ENCODE measurements at places on chromosomes 11 and 22.

GRCh38 chr11:71500601-71501021, 26.5 kb upstream of the KRTAP5-7 start:
- H3K27me3 ChIP-seq: no peaks in the 10 kb centered on the region
- peaks cover 79% of the 10 kb centered on the region for H3K36me3 ChIP-seq
- no peak for DNase-seq
- H3K27ac ChIP-seq: no peak overlapping the region
- H3K4me3 ChIP-seq: no peak overlapping the region

- peak overlapping the region; percentile 44 for H3K4me3 ChIP-seq
- no peak for DNase-seq
- H3K36me3 ChIP-seq: no peaks in the 10 kb centered on the region
- H3K4me1 ChIP-seq: peaks cover 22% of the 10 kb centered on the region
Measured at GRCh38 chr11:75667831-75668450, 897 bp downstream of the MAP6 start.

DNA sequence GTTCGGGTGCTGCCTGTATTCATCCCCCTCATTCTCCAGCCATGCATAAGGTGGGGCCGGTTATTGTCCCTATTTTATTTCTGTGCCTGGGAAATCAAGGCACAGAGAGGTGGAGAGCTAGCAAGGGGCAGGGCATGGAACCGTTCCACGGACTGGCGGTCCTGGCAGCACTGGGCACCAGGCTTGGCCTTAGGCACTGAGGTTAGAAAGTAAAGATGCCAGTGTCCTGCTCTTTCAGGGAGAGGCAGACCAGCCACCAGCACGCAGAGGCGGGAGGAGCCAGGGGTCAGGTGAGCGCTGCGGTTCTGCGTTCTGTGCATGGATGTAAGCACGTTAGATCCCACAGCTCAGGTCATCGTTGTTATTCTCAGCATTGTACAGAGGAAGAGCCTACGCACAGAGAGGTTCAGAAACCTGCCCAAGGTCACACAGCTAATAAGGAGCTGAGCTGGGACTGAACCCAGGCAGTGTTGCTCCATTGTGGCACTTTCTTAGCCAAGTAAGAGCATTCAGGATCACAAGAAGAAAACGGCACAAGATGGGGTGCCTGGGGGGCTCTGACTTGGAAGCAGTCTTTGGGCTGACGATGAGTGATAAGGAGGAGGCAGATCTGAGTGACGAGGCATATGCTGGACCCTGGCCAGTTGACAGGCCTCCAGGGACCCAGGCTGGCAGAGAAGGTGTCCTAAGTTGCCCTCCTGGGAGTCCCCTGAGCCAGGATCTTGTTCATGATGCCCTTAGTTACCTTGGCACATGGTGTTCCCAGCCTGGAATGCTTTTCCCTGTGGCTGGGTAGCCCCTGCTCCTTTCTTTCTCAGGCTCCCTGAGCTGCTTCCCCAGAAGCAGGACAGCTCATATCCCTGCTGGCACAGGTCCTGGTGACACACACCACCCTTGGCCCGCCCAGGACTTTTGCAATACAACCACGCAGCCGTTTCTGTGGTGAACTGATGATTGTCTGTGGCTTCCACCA, 41.1 kb downstream of the OSBPL5 start:
- H3K27ac ChIP-seq: no peak overlapping the region
- H3K4me3 ChIP-seq: no peak overlapping the region
- H3K36me3 ChIP-seq: no peaks in the 10 kb centered on the region
- H3K27me3 ChIP-seq: no peaks in the 10 kb centered on the region
- H3K4me1 ChIP-seq: peaks cover 4% of the 10 kb centered on the region

DNA sequence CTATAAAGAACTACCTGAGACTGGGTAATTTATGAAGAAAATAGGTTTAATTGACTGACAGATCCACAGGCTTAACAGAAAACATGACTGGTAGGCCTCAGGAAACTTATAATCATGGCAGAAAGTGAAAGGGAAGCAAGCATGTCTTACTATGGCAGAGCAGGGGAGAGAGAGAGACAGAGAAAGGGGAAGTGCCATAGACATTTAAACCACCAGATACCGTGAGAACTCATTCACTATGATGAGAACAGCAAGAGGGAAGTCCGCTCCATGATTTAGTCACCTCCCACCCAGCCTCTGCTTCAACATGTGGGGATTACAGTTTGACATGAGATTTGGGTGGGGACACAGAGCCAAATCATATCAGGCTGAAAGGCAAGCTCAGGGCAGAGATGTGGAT, 327.1 kb upstream of the DDI1 start:
- H3K27ac ChIP-seq: no peak overlapping the region
- H3K4me3 ChIP-seq: no peak overlapping the region
- no peak for DNase-seq
- no peaks in the 10 kb centered on the region for H3K27me3 ChIP-seq

DNA sequence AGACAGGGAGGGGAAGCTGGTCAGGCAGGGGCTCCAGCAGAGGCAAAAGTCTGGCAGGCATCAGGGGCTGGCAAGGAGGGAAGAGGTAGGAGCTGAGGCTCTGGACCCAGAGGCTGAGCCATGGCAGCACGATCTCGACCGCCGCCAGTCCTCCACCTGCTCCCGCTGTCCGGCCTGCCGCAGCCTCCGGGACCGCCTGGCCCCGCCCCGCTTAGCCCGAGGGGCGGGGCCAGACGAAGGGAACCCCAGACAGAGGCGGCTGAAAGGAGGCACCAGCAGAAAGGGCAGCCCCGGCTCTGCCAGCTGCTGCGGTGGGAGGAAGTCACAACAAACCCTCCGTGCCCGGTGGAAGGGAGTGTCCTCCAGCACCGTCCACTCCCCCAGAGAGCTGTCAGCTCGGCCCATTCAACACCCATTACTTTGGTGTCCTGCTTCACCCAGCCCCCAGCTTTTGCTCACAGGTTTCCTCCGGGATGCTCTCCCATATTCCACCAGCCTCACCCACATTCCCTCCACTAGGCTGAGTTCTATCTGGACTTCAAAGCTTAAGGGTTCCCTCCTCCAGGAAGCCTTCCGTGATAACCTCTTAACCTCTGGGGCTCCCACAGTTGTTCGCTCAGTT, at the start of gene MFNG:
TSS of gene MFNG (minus strand) at position 161 of the 622 bp plus-strand sequence. CDS start 207 bp downstream, outside the sequence.
- H3K36me3 ChIP-seq: peaks cover 19% of the 10 kb centered on the region
- DNase-seq: peak; percentile 65
- no peaks in the 10 kb centered on the region for H3K27me3 ChIP-seq
- peaks cover 85% of the 10 kb centered on the region for H3K4me1 ChIP-seq

DNA sequence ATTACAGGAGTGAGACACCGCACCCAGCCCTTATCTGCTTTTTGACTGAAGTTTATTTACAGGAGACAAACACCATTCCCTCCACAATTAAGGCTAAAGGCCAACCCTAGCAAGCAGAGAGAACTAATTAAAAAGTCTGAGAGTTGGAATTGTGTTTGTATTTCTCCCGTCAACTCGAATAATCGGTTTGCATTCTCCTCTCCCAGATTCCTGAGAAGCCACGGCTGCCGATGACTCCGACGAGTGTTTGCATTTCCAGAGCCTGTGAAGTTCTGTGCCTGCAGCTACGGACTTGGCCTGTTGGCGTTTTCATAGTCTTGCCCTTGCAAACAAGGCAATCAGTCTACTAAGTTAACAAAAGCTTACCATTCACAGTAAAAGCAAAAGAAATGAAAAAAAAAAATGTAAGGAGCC, 73.2 kb upstream of the NUP50 start:
- no peaks in the 10 kb centered on the region for H3K27me3 ChIP-seq
- no peaks in the 10 kb centered on the region for H3K36me3 ChIP-seq
- H3K27ac ChIP-seq: no peak overlapping the region
- no peak for DNase-seq

DNA sequence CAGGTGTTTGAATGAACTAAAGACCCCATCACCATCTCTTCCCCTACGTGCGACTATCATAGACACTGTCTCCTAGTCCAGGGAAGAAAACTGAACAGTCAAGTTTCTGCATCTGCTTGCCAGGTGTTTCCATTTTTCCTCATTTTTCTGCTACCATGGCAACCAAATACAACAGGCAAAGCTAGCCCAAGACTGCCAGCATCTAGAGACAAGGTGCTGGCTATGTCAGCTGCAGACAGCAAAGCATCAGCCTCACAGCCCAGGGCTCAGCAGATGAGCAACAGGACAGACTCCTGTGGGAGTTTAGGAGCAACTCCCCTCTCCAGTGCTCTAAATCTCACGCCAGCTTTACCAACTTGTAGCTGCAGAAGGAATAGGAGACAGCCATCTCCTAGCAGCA, 124.3 kb downstream of the C11orf58 start:
- no peaks in the 10 kb centered on the region for H3K4me1 ChIP-seq
- no peak for DNase-seq
- H3K27ac ChIP-seq: no peak overlapping the region
- H3K36me3 ChIP-seq: no peaks in the 10 kb centered on the region
- H3K27me3 ChIP-seq: no peaks in the 10 kb centered on the region

- H3K27me3 ChIP-seq: no peaks in the 10 kb centered on the region
- no peaks in the 10 kb centered on the region for H3K36me3 ChIP-seq
- H3K4me3 ChIP-seq: no peak overlapping the region
Measured at GRCh38 chr11:69213316-69213715, 57.6 kb downstream of the SMIM38 start.

- H3K27ac ChIP-seq: no peak overlapping the region
- no peak overlapping the region for H3K4me3 ChIP-seq
- peaks cover 5% of the 10 kb centered on the region for H3K27me3 ChIP-seq
- peaks cover 27% of the 10 kb centered on the region for H3K4me1 ChIP-seq
Measured at GRCh38 chr11:134025082-134025429, 43.8 kb upstream of the JAM3 start.

GRCh38 chr11:74909385-74909784, 39.5 kb downstream of the XRRA1 start:
- DNase-seq: no peak
- H3K27ac ChIP-seq: no peak overlapping the region
- H3K27me3 ChIP-seq: no peaks in the 10 kb centered on the region
- H3K36me3 ChIP-seq: peaks cover 82% of the 10 kb centered on the region

DNA sequence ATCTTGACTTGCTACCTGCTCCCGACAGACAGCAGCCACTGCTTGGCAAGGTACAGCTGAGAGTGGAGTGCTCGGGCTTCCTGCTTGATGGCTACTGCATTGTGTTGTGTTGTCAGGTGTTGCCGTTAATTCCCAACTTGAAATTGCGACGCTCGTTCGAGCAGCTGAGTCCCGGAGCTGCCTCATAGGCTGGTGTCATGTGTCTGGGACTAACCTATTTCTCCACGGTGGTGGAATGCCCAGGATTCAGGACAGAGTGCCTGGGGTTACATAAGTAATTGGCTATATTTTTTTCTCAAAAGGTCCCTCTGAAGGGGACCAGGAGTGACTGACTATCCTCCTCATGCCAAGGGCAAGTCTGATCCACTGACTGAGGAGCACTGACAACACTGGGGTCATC, 18.5 kb downstream of the COMMD9 start:
- no peak for DNase-seq
- no peak overlapping the region for H3K4me3 ChIP-seq
- no peaks in the 10 kb centered on the region for H3K27me3 ChIP-seq
- peaks cover 2% of the 10 kb centered on the region for H3K4me1 ChIP-seq
- no peak overlapping the region for H3K27ac ChIP-seq

GRCh38 chr22:47624252-47625012, 862.0 kb downstream of the TBC1D22A start:
- no peak overlapping the region for H3K27ac ChIP-seq
- no peak overlapping the region for H3K4me3 ChIP-seq

DNA sequence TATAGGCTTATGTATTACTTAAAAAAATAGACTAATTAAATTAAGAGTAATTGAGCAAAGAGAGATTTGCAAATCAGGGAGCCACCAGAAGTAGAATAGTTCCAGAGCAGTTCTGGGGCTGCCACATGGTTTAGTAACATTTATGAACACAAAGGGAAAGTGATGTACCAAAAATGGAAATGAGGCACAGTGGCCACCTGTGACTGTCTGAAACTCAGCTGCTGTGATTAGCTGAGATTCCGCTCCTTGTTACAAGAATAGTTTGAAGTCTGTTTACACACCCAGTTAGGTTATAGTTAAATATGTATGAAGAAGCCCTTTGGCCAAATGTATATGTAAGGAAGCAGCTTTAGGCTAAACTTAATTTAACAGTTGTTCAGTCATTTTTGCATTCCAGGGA, 901.5 kb upstream of the CHORDC1 start:
- no peak for DNase-seq
- H3K36me3 ChIP-seq: no peaks in the 10 kb centered on the region
- no peaks in the 10 kb centered on the region for H3K4me1 ChIP-seq
- no peaks in the 10 kb centered on the region for H3K27me3 ChIP-seq
- H3K27ac ChIP-seq: no peak overlapping the region

GRCh38 chr11:79089601-79090000, 351.2 kb downstream of the TENM4 start:
- no peaks in the 10 kb centered on the region for H3K36me3 ChIP-seq
- no peaks in the 10 kb centered on the region for H3K4me1 ChIP-seq
- no peak overlapping the region for H3K27ac ChIP-seq
- H3K27me3 ChIP-seq: no peaks in the 10 kb centered on the region
- no peak for DNase-seq

GRCh38 chr11:1453611-1454034, 33.0 kb downstream of the MOB2 start:
- no peak overlapping the region for H3K27ac ChIP-seq
- H3K36me3 ChIP-seq: no peaks in the 10 kb centered on the region
- no peak overlapping the region for H3K4me3 ChIP-seq
- H3K4me1 ChIP-seq: peaks cover 15% of the 10 kb centered on the region
- H3K27me3 ChIP-seq: no peaks in the 10 kb centered on the region

- H3K27ac ChIP-seq: no peak overlapping the region
- no peak overlapping the region for H3K4me3 ChIP-seq
- H3K27me3 ChIP-seq: peaks cover 10% of the 10 kb centered on the region
- no peaks in the 10 kb centered on the region for H3K36me3 ChIP-seq
- peak; percentile 42 for DNase-seq
Measured at GRCh38 chr22:35150183-35151107, 84.5 kb downstream of the ISX start.

- H3K4me3 ChIP-seq: no peak overlapping the region
- no peaks in the 10 kb centered on the region for H3K36me3 ChIP-seq
- no peaks in the 10 kb centered on the region for H3K4me1 ChIP-seq
- no peak for DNase-seq
- no peak overlapping the region for H3K27ac ChIP-seq
Measured at GRCh38 chr11:89358761-89359160, 132.4 kb downstream of the NOX4 start.

- DNase-seq: peak; percentile 47
- no peaks in the 10 kb centered on the region for H3K27me3 ChIP-seq
Measured at GRCh38 chr22:43090130-43090789, 1.1 kb upstream of the TTLL1 start.

DNA sequence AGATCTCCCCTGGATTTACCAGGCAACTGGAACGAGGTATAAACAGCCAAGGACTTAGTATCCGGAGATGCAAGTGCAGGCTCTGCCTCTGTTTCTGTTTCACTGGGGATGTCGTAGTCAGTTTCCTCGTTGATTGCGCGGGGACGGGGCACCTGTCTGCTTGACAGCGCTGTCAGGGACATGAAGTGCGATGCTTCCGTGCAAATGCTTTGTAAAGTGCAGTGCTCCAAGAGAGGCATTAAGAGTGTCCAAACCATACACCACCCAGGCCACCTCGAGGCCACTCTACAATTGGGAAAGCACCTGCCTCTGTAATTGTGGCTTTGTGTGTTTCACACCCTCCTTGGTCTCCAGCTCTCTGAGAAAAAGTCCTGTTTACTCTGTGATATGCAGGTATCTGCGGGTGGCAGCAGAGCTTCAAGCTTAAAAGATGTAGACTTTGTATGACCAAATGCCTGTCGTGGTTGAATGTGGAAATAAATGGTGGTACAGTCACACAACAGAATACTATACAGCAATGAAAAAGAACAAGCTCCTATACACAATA, 18.6 kb upstream of the CD5 start:
- peaks cover 54% of the 10 kb centered on the region for H3K4me1 ChIP-seq
- DNase-seq: peak; percentile 59
- H3K4me3 ChIP-seq: peak overlapping the region; percentile 53
- no peaks in the 10 kb centered on the region for H3K36me3 ChIP-seq

GRCh38 chr22:39459681-39460080, 2.9 kb downstream of the MGAT3 start:
- H3K27me3 ChIP-seq: peaks cover 24% of the 10 kb centered on the region
- no peaks in the 10 kb centered on the region for H3K36me3 ChIP-seq
- peaks cover 19% of the 10 kb centered on the region for H3K4me1 ChIP-seq
- no peak for DNase-seq
- no peak overlapping the region for H3K4me3 ChIP-seq

All from CD4-positive, alpha-beta T cell (primary cell).